Left lobe of liver (tissue), 2 donors: ENCODE measurements at places on chromosomes 3 and 15. TPM values are rescaled to one million over a fixed set of nuclear protein-coding genes. Genes with fewer than 3 reads are reported as not detected.

Gene ANKUB1
- not detected for total RNA-seq

Gene ALG1L2
- 0.78 TPM for total RNA-seq

Gene KCNMB3
- total RNA-seq, result 1.7 TPM

Gene MUSTN1
- total RNA-seq, result 0.38 TPM

Gene DTWD1
- 9.8 TPM for total RNA-seq

Gene SLC2A2
- 351 TPM for total RNA-seq

Gene B3GALNT1
- total RNA-seq, result 0.33 TPM

Gene SCN11A
- total RNA-seq, result 0.15 TPM

DNA sequence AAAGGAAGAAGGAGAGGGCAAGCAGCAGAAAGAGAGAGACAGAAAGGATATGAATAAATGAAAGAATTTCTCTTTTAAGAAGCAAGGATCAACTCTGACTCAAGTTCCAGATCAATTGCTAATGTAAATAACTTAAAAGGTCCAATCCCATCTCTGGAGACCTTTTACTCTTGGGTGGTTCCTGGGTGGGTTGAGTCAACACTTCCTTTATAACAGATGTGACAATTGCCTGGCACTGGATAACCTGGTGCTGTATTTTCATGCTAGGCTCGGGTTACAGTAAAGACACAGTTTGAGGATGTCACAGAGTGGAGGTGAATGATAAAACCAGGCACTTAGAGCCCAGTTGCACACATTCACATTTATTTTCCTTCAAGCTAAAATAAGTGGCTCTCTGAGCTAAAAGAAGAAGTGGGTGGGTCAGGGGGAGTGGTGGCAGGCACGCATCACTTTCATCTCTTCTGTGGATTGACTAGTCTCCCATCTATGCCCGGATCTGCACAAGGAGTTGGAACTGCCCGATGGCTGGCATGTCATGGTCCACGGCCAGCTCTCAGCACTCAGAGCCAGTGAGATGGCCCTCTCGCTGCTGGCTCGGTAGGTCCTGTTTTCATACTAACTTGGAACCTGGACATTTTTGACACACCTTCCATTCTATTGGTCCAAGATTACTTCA lies 465.8 kb downstream of the FOXP1 start:
- DNase-seq, result no peak

DNA sequence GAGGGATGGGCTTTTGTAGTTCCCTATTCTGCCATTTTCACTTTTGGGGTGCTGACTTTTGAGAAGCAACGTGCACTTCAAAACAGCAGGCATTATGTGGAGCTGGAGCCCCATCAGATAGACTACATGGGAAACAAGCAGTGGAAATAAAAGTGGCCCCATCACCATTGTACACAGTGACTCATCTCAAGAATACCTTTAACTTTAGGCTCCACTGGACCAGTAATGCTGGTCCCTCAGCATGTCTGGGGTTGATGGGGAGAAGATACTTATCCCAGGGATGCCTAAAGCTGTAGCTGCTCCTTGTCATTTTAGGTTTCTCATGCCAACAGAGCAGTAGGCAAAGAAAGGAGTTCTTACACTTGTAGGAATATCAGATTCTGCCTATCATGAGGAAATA lies 45.0 kb downstream of the LSM3 start:
- no peak for DNase-seq

DNA sequence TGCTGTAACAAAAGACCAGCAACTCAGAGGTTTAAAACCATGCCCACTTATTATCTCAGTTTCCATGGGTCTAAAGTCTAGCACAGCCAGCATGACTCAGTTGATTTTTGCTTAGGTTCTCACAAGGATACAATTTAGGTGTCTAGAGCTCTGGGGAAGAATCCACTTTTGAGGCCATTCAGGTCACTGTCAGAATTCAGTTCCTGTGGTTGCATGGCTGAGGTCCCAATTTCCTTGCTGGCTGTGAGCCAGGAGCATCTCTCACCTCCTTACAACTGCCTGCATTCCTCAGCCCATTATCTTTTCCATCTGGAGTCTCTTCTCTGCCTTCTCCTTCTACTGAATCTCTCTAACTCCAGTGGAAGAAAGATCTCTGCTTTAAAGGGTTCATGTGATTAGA lies 240.5 kb upstream of the CFAP20DC start:
- DNase-seq, result no peak

DNA sequence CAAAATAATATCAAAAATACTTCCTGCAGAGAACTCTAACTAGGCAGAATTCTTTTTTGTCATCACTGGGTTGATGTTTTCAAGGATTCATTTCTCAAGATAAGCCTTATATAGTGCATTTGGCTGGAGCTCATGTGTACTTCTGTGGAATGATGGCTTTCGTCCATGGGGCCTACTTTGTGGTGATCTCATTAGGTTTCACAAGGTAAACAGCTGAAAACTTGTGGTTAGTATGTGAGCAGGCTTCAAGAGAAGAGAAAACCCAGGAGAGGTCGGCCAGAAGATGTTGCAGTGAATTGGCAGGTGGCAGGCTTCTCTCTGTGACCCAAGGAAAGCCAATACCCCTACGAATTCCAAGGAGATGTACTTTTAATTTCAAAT lies 121.4 kb upstream of the PHLDB2 start:
- peak; percentile 72 for DNase-seq

DNA sequence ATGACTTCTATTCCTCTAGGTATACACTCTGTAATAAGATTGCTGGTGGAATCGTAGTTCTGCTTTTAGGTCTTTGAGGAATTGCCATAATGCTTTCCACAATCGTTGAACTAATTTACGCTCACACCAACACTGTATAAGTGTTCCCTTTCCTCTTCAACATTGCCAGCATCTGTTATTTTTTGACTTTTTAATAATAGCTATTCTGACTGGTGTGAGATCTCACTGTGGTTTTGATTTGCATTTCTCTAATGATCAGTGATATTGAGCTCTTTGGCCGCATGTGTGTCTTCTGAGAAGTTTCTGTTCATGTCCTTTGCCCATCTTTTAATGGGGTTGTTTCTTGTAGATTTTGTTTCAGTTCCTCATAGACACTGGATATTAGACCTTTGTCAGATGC lies 12.8 kb downstream of the NXPE3 start:
- no peak for DNase-seq

DNA sequence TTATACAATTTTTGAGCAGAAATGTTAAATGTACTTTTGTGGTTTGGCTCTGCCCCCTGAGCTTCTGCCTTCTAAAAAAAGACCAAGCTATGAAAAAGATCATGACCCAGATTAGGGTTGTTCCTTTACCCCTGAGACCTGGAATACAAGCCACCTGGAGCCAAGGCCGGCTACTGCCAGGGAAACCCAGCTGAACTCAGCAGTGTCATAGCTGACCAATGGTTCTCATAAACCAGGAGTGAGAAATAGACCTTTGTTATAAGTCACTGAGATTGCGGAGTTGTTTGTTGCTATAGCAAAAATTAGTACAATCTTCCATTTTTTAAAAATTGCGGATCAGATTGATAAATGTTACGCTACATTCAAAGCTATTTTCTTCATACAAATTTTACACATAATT lies 1261.7 kb downstream of the ROBO1 start:
- DNase-seq, result no peak

DNA sequence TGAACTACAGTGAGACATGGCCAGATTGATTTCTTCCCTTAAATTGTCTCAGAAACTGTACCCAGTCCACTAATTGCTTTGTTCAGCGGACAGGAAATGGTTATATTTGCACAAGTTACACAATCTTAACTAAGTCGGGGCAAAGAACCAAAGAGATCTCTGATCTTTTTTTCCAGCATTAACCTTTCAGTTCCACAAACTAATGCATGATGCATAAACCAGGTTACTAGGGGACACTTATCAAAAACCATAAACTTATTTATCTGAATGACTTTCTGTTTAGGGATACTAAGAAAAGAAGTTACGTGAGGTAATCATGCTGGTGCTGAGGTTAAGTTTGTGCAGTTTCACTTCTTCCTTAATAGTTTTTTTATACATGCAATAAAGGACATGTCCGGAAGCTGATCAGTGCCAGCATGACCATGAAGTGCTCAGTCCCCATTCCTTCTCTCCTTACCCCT lies 22.4 kb downstream of the FNDC3B start:
- no peak for DNase-seq

DNA sequence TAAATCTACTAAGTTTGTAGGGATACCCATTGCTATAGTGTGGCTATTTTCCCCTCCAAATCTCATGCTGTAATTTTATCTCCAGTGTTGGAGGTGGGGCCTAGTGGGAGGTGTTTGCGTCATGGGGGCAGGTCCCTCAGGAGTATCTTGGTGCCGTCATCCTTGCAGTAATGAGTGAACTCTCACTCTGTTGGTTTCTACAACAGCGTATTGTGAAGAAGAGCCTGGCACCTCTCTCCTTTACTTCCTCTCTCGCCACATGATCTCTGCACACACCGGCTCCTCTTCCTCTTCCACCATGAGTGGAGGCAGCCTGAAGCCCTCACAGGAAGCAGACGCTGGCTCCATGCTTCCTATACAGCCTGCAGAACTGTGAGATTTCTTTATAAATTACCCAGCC lies 34.0 kb upstream of the TRPM1 start:
- no peak for DNase-seq

DNA sequence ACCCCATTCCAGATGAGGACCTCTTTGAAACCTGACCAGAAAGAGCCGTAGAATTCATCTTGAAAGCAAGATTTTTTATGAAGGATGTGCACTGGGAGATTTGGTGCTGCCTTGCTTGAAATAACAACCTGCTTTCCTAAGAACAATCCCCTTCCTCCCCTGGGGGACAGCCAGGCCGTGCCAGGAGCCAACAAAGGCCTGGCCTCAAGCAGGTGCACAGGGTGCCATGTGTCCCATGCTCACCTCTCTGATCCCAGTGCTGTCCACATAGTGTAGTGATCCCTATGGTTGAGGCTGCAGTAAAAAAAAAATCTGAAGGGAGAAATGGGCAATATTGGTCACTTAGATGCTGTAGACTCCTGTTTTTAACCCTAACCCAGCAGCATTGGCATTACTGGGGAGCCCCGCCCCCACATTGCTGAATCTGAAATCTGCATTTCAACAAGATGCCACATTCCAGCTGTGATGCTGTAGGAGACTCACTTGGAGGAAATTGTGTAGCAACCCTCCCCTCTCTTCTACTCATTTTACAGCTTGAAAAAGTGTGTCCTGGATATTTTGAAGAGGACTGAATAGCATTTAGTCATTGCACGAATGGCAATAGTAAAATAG lies 171.2 kb downstream of the APBA2 start:
- no peak for DNase-seq

DNA sequence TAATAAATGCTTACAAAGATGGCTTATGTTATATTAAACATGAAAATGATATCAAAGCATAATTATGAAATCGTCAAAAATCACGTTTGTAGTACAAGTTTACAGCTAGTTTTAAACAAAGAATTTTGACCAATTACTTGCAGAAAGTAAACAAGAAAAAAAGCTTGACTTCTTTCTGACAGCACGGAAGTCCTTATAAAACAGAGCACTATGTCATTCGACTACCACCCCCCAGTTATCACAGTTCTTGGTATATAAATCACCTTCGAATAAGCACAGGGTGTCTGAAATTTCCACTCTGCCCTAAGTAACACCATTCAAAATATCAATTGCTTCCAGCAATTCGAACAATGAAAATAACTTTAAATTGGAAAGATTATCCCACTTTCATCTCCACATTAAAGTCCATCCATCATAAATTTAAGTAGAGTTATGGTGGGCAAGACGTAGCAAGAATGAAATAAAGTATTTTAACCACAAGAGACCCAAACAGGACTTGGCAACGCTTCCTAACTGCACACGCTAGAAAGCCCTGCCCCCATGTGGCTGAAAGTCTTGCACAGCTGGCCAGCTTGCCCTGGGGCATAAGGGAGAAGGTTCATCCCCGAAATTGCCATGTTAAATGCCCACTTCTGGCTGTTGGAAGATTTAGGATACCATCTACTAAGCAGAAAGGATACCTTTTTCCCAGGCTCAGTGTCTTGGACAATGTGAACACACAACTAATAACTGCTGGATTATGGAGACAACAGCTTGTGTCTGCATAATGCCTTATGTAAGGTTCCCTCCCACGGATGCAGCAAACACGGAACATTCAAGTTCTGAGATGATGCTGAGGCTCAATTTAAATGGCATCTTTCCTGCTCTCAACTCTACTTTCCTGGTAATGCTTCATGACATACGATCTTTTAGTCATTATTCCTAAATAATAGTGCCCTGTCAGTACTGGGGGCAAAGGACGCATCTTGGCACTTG lies 116.4 kb upstream of the TJP1 start:
- no peak for DNase-seq

DNA sequence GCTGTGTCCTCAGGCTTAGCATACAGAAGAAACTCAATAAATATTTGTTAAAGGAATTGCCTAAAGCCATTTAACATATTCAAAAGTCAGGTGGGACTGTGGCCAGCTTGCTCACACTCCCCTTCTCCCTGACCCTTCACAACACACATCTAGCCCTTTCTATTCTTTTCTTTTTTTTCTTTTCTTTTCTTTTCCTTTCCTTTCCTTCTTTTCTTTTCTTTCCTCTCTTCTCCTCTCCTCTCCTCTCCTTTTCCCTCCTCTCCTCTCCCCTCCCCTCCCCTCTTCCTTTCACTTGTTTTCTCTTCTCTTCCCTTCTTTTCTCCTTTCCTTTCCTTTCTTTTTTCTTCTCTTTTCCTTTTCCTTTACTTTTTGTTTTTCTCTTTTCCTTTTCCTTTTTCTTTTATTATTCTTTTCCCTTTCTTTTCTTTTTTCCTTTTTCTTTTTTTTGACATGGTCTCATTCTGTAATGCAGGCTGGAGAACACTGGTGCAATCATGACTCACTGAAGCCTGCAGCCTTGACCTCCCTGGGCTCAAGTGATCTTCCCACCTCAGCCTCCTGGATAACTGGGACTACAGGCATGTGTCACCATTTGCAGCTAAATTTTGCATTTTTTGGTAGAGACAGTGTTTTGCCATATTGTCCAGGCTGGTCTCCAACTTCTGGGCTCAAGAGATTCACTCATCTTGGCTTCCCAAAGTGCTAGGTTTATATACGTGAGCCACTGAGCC lies 377.8 kb downstream of the GRM7 start:
- no peak for DNase-seq

DNA sequence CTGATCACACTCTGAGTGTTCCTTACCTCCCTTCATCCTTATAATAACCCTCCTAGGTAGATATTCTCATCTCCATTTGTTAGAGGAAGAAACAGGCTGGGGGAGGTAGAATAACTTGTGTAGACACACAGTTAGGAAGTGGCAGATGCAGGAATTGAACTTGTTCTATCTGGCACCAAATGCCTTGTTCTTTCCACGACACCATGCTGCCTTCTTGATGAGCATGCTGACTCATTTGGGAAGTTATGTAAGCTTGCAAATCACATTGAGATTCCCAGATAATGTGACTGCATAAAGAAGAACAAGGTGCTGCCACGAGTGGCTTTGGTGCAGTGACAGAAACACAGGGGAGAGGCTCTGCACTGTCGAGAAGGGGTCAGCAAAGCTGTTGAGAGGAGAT lies 27.5 kb upstream of the NDUFB4 start:
- DNase-seq, result no peak

GRCh38 chr3:121545049-121545573 lies 677 bp downstream of the POLQ start:
- DNase-seq, result no peak

- no peak for DNase-seq
These were observed 78.4 kb upstream of the PRR23E start for GRCh38 chr3:127114337-127115070.

GRCh38 chr15:62612183-62612733 lies 430.3 kb upstream of the TPM1 start:
- no peak for DNase-seq

- DNase-seq, result no peak
These were observed 18.7 kb downstream of the DNAJC13 start for GRCh38 chr3:132435911-132436425.

GRCh38 chr3:165390166-165390565 lies 194.0 kb upstream of the SLITRK3 start:
- DNase-seq, result no peak
